ENCODE measurements at places on chromosomes 2 and 18.

GRCh38 chr2:15745350-15745749 lies 153.7 kb downstream of the DDX1 start:
- DNase-seq, result no peak

- no peak for DNase-seq
These were observed 16.9 kb downstream of the PSTPIP2 start for GRCh38 chr18:46054956-46055837.

GRCh38 chr2:168156661-168157060 lies 90.7 kb downstream of the STK39 start:
- DNase-seq, result no peak

GRCh38 chr2:142142595-142142994 lies 11.8 kb upstream of the LRP1B start:
- no peak for DNase-seq

DNA sequence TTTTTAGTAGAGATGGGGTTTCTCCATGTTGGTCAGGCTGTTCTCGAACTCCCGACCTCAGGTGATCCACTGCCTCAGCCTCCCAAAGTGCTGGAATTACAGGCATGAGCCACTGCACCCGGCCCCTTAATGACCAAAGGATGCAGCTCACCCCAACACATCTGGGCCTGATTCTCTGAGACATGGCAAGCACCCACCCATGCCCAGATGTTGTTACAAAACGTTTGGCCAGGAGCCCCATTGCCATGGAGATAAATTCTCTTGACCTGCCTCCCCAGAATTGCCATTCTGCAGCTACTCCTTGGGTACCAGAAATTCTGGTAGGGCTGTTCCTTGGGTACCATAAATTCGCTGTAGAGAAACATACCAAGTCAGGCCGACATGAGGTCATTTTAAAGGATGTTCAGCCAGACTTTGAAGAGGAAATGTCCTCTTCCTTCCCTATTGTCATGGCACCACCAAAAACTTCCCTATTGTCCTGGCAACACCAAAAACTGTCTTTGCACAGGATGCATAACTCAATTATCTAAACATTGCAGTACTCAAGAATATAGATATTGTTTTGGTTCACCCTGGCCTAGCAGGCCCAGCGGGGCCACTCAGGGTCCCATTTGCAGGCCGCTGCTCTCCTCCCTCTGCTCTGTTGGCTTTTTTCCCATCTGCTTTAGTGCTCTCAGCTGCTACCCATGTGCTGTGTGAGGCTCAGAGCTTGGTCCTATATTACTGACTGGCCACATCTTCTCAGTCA lies 160.9 kb upstream of the TTC39C start:
- no peak for DNase-seq

GRCh38 chr2:168107322-168107721 lies 140.1 kb downstream of the STK39 start:
- no peak for DNase-seq

DNA sequence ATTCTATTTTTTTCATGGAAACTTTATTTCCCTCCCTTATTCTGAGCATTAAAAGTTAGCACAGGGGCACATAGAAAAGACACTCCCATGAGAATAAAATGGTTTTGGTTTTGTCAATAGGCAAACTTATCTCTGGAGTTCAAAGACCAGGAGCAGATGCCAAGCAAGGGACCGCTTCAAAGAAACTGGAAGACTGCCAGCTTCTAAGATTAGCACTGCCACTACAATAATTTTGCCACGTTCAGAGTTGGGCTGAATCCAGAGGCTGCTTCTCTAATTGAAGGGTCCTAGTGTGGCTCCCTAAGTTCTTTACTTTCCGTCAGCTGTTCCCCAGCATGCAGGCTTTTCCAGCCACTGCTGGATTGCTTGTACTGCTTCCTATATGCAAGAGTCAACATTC lies 681.0 kb upstream of the GCFC2 start:
- DNase-seq, result no peak

GRCh38 chr2:235694721-235695601 lies 201.1 kb downstream of the AGAP1 start:
- DNase-seq, result no peak

DNA sequence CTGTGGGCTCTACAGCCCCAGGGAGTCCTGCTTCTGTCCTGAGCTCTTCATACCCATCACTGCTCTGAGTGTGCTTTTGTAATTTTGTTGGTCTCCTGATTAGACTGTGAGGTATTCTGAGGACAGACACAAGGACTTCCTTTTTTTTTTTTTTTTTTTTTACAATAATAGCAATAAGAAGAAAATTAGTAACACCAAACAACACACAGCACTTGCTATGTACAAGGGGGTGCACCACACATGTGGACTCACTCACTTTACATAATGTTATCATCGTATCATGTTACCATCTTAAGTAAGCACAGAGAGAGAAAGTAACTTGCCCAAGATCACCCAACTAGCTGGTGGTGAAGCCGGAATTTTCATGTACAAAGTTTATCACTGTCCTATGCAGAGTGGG lies 34.6 kb downstream of the MBP start:
- no peak for DNase-seq

DNA sequence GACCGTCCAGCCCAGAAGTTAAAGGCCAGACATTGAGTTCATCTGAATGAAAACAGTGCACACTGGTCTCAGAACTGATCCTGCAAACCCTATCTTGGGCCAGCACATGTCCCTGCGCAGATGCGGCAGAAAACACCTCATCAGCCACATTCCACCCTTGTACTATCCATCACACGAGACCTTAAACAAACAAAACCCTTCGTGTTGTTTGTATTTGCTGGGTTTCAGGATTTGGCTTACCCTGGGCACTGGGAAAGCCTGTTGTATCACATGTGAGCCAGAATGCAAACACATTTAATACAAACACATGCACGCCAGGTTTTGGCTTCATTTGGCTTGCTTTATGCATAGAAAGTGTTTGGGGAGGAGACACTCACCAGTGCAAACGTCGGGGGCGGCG lies 12.5 kb downstream of the WIPF1 start:
- DNase-seq, result no peak

GRCh38 chr2:121868652-121869051 lies 113.2 kb downstream of the TSN start:
- no peak for DNase-seq

- no peak for DNase-seq
These were observed 17.5 kb upstream of the EXOC6B start for GRCh38 chr2:72843301-72843700.

DNA sequence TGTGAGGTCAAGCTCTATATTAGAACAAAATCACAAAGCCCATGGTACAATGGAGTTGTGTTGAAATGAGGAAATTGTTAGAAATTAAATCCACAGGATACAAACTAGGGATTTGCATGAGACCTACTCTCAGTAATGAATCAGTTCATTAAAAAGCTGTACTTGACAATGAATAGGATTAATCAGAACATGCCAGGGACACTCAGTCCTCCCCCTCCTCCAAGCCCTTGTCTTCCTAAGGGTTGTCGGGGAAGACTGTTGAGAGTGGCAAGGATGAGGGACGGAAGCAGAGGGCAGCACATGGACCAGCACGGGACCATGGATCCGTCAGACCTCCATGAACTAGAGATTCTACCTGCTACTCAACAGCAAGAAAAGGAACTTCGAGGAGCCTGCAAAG lies 39.8 kb downstream of the SPRED2 start:
- no peak for DNase-seq

- DNase-seq, result no peak
These were observed 21.9 kb downstream of the ITM2C start for GRCh38 chr2:230886671-230887071.

DNA sequence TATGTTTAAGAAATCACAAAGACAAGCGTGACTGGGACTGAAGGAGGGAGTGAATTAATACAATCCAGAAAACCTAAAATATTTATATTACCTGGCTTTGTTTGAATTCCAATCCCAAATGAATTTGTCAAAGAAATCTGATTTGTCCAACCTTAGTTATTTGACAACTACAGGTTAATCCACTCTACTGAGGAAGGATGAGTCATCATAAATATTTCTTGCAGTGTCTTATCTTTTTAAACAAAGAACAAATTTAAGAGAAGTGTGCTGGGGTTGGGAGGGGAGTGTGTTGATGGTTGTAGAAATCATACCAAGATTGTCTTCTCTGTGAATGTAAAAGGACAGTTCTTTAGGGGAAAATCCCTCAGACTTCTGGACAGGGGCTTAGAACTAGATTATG lies 1106.3 kb upstream of the SLC39A10 start:
- DNase-seq, result no peak

GRCh38 chr2:212330263-212330662 lies 208.3 kb downstream of the ERBB4 start:
- DNase-seq, result no peak

GRCh38 chr18:80104364-80104779 lies 4.7 kb upstream of the ADNP2 start:
- no peak for DNase-seq

- DNase-seq, result no peak
These were observed 62.7 kb downstream of the TRAPPC12 start for GRCh38 chr2:3442185-3442584.

DNA sequence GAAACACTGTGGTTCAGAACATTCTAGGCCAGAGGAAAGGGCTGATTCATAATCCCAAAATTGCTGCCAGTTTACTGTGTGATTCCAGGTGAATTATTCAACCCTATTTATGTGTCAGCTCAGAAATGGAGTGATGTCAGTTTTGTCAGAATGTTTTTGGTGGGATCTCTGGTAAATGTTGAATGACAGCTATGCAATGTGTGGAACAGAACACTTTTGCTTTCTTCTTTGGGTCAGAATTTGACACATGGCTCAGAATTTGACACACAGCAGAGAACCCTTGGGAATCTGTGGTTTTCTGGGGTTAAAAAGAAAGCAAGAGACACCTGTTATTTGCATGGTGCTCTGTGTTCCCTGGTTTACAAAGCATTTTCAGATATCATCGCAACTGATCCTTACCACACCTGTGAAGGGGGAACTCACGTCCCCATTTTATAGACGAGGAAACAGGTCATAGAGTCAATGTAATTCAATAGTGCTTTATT lies 1.6 kb upstream of the MTA3 start:
- no peak for DNase-seq

DNA sequence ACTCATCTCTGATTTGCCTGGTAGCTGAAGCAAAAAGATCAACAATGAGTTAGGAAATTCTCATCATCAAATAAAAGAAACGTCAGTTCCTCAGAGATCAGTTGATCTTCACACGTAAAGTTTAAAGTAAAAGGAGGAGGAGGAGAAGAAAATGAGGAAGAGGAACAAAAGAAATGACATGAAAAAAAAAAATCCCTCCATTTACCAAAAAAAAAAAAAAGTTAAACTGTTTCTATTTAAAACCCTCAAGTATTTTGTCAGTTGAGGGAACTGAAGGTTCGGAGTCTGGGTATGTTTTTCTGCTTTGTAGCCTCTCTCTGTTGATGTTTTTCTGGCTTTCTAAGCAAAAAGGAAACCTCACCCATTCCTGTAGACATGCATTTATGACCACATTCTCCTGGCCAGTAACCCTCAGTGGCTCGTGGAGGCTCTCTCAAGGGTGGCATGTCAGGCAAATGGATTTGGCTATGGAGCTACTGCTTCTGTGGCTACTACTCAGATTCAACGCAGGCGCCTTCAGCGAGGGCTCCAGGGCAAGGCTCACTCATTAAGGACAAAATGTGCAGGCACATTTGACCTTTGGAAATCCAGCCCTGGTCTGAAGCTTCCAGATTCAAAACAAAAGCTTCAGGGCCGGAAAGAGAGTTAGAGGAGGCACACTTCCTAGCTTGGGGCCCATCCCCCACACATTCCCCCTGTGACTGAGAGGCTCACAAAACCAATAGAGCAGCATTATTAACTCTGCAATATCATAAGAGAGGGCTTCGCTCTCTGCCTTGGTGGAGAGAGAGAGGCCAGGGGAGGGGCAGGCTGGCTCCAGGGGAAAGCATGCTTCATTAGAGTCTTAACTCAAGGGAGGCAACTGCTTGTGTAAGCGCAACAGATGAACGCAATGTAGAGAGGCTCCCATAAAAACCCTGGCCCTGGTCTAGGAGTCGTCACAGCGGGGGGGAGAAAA lies 22.3 kb downstream of the KLF7 start:
- DNase-seq, result no peak
